ENCODE measurements at places on chromosomes 3 and 15. TPM values are rescaled to one million over a fixed set of nuclear protein-coding genes. Genes with fewer than 3 reads are reported as not detected.

The PLIN1 gene
- polyA plus RNA-seq, result not detected

The TM4SF1 gene
- 0.08 TPM for polyA plus RNA-seq

The TMCO5A gene
- polyA plus RNA-seq, result not detected

The CPNE4 gene
- not detected for polyA plus RNA-seq

The SNTN gene
- polyA plus RNA-seq, result not detected

The MLF1 gene
- 25.4 TPM for polyA plus RNA-seq

The SCAANT1 gene
- not detected for polyA plus RNA-seq

The GP5 gene
- 0.04 TPM for polyA plus RNA-seq

The TERC gene
- polyA plus RNA-seq, result not detected

The RGMA gene
- not detected for polyA plus RNA-seq

The FBXW12 gene
- not detected for polyA plus RNA-seq

The INKA1 gene
- polyA plus RNA-seq, result 12.8 TPM

The ALDH1A2 gene
- 347 TPM for polyA plus RNA-seq

The LIPC gene
- polyA plus RNA-seq, result 0.41 TPM

The GPR62 gene
- polyA plus RNA-seq, result not detected

The CLEC3B gene
- not detected for polyA plus RNA-seq

The TMEM41A gene
- polyA plus RNA-seq, result 39.6 TPM

The PAK6 gene
- polyA plus RNA-seq, result 0.04 TPM

The HSPBAP1 gene
- 5.0 TPM for polyA plus RNA-seq

The CLRN1 gene
- not detected for polyA plus RNA-seq

The GNAT1 gene
- not detected for polyA plus RNA-seq

The PDZRN3 gene
- polyA plus RNA-seq, result not detected

The STAC gene
- not detected for polyA plus RNA-seq

The LMOD3 gene
- polyA plus RNA-seq, result not detected

The GABRB3 gene
- polyA plus RNA-seq, result 0.27 TPM

The PGBD4 gene
- polyA plus RNA-seq, result 3.2 TPM

The DAPK2 gene
- 3.5 TPM for polyA plus RNA-seq

The OR5H14 gene
- not detected for polyA plus RNA-seq

The RNF111 gene
- polyA plus RNA-seq, result 9.4 TPM

The CCR8 gene
- not detected for polyA plus RNA-seq

The CPLX3 gene
- not detected for polyA plus RNA-seq

The DAG1 gene
- polyA plus RNA-seq, result 9.5 TPM

The MITF gene
- polyA plus RNA-seq, result 8.7 TPM

The ERICH6 gene
- polyA plus RNA-seq, result not detected

The MORC1 gene
- 0.42 TPM for polyA plus RNA-seq

The EPHA6 gene
- not detected for polyA plus RNA-seq

The GOLGA8K gene
- polyA plus RNA-seq, result 0.32 TPM

The CSTA gene
- 2.3 TPM for polyA plus RNA-seq

The OSTN gene
- polyA plus RNA-seq, result not detected

The LPCAT4 gene
- 28.4 TPM for polyA plus RNA-seq

The GASK1A gene
- polyA plus RNA-seq, result not detected

The TTC14 gene
- polyA plus RNA-seq, result 26.1 TPM

The SGO1 gene
- 23.9 TPM for polyA plus RNA-seq

The NBEAL2 gene
- 67.5 TPM for polyA plus RNA-seq

The ACTC1 gene
- not detected for polyA plus RNA-seq

The SERINC4 gene
- polyA plus RNA-seq, result 0.23 TPM

The CSPG4 gene
- not detected for polyA plus RNA-seq

The CADPS gene
- polyA plus RNA-seq, result not detected

The LPP gene
- polyA plus RNA-seq, result not detected

The GOLGA8F gene
- polyA plus RNA-seq, result 0.04 TPM

The ROBO2 gene
- polyA plus RNA-seq, result 0.97 TPM

The CASR gene
- polyA plus RNA-seq, result not detected

The PAQR9 gene
- 0.47 TPM for polyA plus RNA-seq

The GRK7 gene
- polyA plus RNA-seq, result 0.08 TPM

All from K562 (cell line).